ENCODE measurements at places on chromosomes 3 and 15.

GRCh38 chr3:79885407-79885806 lies 117.6 kb upstream of the ROBO1 start:
- DNase-seq: no peak

GRCh38 chr3:146513386-146514051 lies 30.9 kb downstream of the PLSCR1 start:
- no peak for DNase-seq

GRCh38 chr3:87498358-87499080 lies 222.1 kb upstream of the POU1F1 start:
- no peak for DNase-seq

GRCh38 chr15:59406446-59406845 lies 31.5 kb upstream of the FAM81A start:
- DNase-seq: no peak

GRCh38 chr3:152019508-152019907 lies 146.1 kb downstream of the SUCNR1 start:
- DNase-seq: no peak

DNA sequence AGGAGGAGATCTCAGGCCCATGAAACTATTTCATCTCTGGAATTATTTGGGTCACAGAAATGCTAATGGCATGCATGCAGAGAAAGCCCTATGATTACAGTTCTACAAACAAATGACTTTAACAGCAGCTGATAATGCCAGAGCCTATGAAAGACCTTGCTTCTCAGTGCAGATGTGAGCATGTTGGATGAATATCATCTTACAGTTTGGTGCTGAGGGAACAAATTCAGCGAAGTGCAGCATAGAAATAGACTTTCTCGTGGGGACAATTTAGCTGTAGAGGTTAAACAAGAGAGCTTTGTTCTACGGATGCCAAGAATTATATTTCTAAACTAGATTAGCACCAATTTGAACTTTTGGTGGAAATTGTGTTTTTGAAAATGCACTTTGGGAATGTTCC lies 27.7 kb downstream of the PTX3 start:
- no peak for DNase-seq

DNA sequence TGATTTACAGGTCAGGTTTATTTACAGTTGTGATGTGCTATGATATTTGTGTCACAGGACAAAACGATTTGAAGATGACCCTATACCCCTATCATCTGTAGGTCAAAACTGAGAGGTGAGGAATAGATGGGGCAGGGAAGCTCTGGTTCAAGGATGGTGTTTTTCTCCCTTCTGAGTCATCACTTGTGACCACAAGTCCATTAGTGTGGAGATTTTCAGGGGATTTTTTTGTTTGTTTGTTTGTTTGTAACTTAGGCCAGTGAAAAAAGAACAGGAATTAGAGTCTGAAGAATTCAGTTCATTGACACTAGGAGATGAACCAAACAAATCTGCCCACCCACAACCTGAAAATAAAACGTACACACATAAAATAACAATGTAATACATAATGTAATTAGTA lies 62.7 kb upstream of the FAM98B start:
- no peak for DNase-seq

- DNase-seq: no peak
Measured at GRCh38 chr15:38509152-38509551, 55.2 kb downstream of the FAM98B start.

- DNase-seq: no peak
Measured at GRCh38 chr3:102536456-102536855, 101.6 kb downstream of the ZPLD1 start.

GRCh38 chr3:110512961-110513360 lies 558.7 kb upstream of the NECTIN3 start:
- no peak for DNase-seq

DNA sequence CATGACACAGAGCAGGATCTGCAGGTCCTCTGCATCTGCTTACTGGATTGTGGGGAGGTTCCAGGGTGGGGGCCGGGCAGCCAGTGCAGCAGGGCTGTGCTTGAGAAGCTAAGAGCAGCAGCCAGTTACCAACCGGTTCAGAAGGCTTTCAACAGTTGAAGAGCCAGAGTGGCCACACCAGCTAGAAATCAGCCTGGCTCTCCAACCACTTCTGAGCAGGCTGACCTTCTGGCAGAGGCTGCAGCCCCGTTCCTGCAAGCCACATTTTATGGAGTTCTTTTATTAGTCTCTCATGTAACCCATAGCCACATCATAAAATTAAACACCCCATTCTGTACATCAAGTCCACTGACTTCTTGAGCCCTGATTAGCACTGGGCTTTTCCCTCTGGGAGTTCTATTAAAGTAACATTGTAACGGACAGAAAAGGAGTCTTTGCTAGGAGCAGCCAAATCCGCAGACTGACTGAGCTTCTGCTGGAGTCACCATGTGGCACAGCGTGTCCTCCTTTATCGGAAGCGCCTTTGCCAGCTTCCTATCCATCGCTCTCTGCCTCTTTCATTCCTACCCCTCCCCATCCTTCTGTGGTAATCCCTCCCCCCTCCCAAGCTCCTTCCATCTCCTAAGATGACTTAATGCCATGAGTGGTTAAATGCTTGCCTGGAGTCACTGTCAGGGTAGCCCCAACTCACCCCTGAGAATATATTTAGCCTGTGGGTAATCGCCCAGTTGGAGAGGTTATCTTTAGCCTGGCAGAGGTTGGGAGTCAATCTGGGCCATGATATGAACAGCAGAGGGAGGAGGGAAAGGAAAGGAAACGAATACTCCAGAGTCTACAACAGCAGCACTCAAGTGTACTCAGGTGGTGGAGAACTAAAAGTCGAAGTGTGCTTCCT lies 138.5 kb upstream of the HES1 start:
- no peak for DNase-seq

DNA sequence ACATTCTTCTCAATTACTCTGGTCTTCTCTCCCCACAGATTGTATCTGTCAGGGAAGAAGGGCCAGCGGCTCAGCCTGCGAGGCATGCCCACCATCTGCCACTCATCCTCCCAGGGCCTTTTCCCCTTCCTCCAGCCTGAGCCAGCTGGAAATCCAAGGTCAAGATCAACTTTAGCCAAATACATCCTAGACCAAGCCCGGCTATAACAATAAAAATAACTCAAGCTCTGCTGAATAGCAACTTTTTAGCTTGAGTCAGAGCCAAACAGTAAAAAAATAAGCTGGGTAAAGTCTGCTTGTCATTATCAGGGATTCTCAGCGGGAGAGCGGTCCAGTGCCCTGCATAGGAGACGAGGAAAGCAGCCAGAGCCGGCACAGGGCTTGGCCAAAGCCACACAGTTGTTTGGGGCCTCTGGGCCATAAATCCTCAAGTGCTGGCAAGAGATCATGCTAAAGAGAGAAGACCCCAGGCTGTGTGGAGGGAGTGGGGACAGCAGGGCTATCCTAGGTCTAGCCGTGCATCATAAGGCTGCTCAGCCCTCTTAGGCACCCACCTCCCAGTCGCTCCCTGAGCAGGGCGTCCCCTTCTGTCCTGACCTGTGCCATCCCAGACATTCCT lies 76.2 kb upstream of the HERC1 start:
- peak; percentile 66 for DNase-seq

GRCh38 chr15:23497710-23498111 lies 50.7 kb upstream of the GOLGA6L2 start:
- peak; percentile 18 for DNase-seq
